ENCODE measurements at places on chromosomes 6 and 20. TPM values are rescaled to one million over a fixed set of nuclear protein-coding genes. Genes with fewer than 3 reads are reported as not detected.

DNA sequence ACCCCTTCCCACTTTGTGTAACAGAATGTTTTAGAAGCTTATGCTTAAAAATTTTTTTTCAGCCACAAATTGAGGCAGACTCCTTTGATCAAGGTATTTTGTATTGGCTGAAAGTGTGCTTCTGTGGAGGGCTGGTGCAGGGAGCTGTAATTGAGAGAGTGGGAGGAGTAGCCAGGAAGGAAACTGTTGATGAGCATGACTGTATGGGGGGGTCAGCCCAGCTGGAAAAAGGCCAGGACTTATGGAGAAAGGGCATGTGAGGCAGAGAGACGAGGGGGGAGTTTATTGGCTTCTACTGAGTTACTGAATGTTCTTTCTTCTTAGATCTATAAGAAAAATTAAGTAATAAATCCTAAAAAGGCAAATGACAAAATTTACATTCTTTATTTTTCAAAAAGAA is 13.4 kb downstream of the RFPL4B start:
- DNase-seq: peak; percentile 88

- no peak for DNase-seq
These were observed 67.9 kb upstream of the RNF24 start for GRCh38 chr20:4083098-4083865.

DNA sequence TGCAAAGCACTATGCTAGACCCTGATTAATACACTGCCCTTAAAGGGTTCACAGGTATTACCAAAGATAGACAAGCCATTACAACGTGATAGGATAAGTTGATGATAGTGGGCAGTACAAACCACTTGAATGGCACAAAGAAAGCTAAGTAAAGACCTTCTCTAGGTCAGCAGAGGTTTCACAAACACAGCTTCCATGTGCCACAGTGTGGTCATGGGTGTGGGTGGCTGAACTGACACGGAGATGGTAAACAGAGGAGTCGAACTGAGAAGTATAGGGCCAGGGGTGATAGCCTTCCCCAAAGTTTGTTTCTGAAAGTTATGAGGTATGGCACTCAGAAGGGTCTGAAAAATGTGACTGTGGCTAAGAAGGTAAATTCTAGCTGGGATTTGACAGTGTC is 4.3 kb downstream of the ZBTB9 start:
- no peak for DNase-seq

- DNase-seq: no peak
These were observed 6.8 kb downstream of the SLC17A9 start for GRCh38 chr20:62959101-62959971.

- no peak for DNase-seq
These were observed 49.1 kb downstream of the UTRN start for GRCh38 chr6:144334150-144334708.

GRCh38 chr6:169975701-169976100 is 224.3 kb downstream of the ERMARD start:
- DNase-seq: no peak

GRCh38 chr6:53912661-53913060 is 117.9 kb downstream of the LRRC1 start:
- no peak for DNase-seq

GRCh38 chr6:39929039-39929732 is 5.1 kb downstream of the MOCS1 start:
- no peak for DNase-seq

CNR1 gene
- total RNA-seq: under 0.01 TPM

Data from dermis microvascular lymphatic vessel endothelial cell (primary cell).